ENCODE measurements at places on chromosomes 7 and 10.

- DNase-seq = no peak
Observed at GRCh38 chr7:2702594-2702957, 14.6 kb downstream of the AMZ1 start.

GRCh38 chr7:129538790-129539189 is 36.5 kb downstream of the SMKR1 start:
- DNase-seq = no peak

DNA sequence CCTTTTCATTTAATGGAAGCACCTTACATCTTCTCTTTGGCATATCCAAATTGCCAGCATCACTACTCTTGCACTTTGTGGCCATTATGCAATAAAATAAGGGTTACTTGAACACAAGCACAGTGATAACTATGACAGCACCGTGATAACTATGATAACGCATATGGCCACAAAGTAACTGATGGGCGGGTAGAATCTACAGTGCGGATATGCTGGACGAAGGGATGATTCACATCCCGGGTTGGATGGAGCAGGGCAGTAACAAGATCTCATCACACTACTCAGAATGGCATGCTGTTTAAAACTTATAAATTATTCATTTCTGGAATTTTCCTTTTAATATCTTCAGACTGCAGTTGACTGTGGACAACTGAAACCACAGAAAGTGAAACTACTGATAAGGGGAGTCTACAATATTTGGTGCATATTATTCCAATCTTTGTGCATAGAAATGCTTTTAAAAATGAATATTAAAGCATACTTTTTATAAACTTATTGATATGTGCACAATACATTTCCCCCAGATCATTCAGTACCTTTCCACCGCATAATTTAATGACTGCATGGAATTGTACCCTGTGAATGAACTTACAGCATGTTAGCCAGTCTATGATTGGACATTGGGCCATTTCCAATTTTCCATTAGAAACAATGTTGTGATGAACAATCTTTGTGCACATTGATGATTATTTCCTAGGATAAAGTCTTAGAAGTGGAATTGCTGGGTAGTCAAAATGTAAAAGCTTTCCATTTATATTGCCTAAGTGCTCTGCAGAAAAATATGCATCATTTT is 136.4 kb downstream of the WNT2 start:
- DNase-seq = no peak

DNA sequence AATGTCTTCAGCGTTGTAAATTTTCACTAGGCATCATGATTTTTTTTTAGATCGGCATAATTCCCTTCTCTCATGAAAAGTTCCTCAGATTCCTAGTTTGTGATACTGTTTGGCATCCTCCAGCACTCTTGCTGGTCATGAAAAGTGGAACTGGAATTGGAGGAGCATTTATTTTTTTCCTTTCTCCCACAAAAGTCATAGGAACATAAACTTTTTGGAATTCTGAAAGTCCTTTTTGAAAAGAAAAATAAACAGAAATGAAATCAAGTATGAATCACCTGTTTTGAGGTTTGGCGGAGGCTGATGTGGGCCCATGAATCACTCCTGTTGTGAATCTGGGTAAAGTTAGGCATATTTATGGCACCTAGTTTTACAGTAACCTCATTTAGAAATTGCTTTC is 17.7 kb downstream of the CACNB2 start:
- no peak for DNase-seq

DNA sequence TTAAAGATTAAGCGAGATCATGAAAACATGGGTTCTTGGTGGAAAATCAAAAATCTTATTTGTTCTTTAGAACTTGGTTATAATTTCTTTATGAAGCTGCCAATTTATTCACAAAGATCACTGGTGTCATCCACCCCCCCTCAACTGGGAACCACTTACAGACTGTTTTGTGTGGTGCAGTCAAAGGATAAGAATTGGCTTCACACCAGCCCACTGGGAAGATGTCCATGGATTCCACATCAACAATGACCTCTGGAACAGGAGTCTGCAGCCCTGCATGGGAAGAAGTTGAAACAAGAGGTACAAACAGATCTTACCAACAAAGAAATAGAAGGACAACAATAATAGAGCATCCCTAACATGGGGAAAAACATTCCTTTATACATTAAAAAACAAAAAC is 205.2 kb downstream of the SFMBT2 start:
- no peak for DNase-seq

GRCh38 chr7:1193593-1194424 is 33.8 kb upstream of the ZFAND2A start:
- no peak for DNase-seq

- DNase-seq = no peak
Observed at GRCh38 chr7:3196629-3197400, 104.2 kb upstream of the SDK1 start.

GRCh38 chr10:87656431-87657072 is 3.1 kb upstream of the PAPSS2 start:
- DNase-seq = no peak

DNA sequence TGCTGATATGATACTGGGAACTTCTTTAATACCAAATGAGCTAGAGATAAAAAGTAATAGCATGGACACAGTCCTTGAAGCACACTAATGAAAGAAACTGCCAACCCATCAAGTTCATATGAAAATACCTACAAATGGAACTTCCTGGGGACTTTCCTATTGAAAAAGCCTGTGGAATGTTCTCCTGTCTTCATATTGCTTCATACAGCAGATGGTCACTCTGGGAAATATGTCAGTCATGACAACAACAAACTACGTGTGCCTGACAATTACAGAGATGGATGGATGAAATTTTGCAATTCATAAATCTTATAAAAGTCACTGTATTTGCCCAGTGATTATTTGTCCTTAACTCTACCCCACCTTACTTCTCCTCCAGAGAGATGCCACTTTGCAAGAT is 106.6 kb upstream of the COL1A2 start:
- DNase-seq = no peak

Measured in activated CD4-positive, CD25-positive, alpha-beta regulatory T cell treated with anti-CD3 and anti-CD28 coated beads, Interleukin-2, amount 50 U/mL, for 72 hours (primary cell).